ENCODE measurements at places on chromosomes 6 and 20. TPM values are rescaled to one million over a fixed set of nuclear protein-coding genes. Genes with fewer than 3 reads are reported as not detected.

ZC3H12D gene
- 6.0 TPM for total RNA-seq

BPIFB1 gene
- total RNA-seq: not detected

VSX1 gene
- total RNA-seq: not detected

GRCh38 chr20:8428988-8429387, 296.9 kb downstream of the PLCB1 start:
- H3K27ac ChIP-seq: no peak overlapping the region
- H3K4me3 ChIP-seq: no peak overlapping the region
- H3K27me3 ChIP-seq: peaks cover 2% of the 10 kb centered on the region
- peaks cover 9% of the 10 kb centered on the region for H3K4me1 ChIP-seq
- H3K36me3 ChIP-seq: no peaks in the 10 kb centered on the region

DNA sequence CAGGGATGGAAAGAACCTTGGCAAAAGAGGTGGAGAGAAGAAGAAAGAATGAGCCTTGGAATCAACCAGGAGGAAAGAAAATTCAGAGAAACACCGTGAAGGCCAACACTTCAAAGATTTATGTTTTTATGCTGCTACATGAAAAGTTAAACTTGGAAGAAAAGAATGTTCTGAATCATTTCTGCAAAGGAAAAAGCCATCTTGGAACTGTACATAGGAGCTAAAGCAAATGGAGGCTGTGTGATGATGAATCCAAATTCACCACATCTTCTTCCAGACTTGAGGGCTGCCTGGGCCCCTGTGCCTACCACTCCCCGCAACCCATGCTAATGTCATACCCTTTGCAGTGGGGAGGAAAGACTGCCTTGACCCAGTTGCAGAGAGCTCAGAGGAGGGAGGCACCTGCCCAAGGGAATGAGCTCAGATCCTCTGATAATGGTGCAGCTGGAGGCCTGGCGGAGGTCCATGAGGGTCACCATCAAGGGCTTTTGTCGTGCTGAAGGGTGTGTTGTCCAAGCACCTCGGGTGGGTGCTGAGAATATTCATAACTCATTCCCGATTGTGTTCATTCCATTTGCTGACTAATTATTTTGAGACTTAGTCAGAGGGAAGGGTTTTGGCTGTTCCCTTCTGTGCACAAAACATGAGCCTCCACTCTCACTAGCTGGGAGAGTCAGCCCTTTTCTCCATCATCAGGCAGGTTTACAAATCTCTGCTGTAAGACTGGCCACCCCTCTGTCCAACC, 245.8 kb upstream of the JAG1 start:
- H3K4me3 ChIP-seq: no peak overlapping the region
- H3K4me1 ChIP-seq: no peaks in the 10 kb centered on the region
- H3K27me3 ChIP-seq: no peaks in the 10 kb centered on the region
- no peaks in the 10 kb centered on the region for H3K36me3 ChIP-seq
- no peak for DNase-seq
- no peak overlapping the region for H3K27ac ChIP-seq

- H3K4me3 ChIP-seq: no peak overlapping the region
- no peak for DNase-seq
- H3K36me3 ChIP-seq: no peaks in the 10 kb centered on the region
- no peak overlapping the region for H3K27ac ChIP-seq
- no peaks in the 10 kb centered on the region for H3K27me3 ChIP-seq
Observed at GRCh38 chr6:78607189-78607588, 260.2 kb upstream of the IRAK1BP1 start.

GRCh38 chr6:51410453-51410852, 591.8 kb downstream of the TFAP2B start:
- no peaks in the 10 kb centered on the region for H3K4me1 ChIP-seq
- no peak for DNase-seq
- no peaks in the 10 kb centered on the region for H3K27me3 ChIP-seq
- H3K4me3 ChIP-seq: no peak overlapping the region

DNA sequence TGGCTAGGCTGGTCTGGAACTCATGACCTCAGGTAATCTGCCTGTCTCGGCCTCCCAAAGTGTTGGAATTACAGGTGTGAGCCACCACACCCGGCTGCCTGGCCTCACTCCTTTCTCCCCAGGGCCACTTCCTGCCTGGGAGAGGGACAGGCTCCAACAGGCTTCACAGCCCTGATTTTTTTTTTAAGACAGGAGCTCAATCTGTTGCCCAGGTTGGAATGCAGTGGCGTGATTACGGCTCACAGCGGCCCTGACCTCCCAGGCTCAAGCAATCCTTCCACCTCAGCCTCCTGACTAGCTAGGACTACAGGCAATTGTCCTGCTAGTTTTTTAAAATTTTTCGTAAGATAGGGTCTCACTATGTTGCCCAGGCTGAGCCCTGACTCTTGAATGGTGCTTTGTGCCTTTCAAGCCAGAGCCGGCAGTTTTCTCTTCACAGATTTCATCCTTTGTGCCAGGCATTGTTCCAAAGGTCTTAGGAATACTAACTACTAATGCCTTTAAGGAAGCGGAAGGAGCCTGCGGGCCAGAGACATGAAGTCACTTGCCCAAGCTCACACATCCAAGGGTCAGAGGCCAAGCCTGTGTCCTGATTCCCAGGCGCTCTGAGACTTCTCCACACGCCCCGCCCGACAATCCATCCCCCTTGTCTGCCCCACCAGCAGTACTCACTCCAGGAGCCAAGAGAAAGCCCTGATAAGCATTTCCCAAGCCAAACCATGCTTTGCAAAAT, 19.2 kb downstream of the CAPN11 start:
- no peaks in the 10 kb centered on the region for H3K36me3 ChIP-seq
- H3K4me3 ChIP-seq: no peak overlapping the region
- H3K4me1 ChIP-seq: peaks cover 22% of the 10 kb centered on the region
- no peak overlapping the region for H3K27ac ChIP-seq
- H3K27me3 ChIP-seq: peaks cover 11% of the 10 kb centered on the region
- DNase-seq: no peak

DNA sequence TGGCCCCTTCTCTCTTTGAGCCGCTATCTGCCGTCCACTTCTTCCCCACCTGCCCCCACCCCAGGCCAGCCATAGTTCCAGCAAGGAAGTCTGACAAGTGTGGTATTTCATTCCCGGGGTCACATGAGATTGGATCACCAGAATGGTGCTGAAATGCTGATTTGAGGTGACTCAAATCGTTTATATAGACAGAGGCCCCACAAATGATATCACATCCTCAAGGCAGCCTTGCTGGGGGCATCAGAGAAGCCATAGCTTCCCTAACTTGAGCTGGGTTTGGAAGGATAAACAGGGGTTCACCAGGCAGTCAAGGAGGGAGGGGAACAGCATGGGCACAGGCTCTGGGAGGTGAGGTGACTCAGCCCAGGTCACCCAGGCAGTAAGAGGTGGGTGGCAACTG, 9.9 kb downstream of the SDCBP2 start:
- no peak overlapping the region for H3K4me3 ChIP-seq
- no peaks in the 10 kb centered on the region for H3K36me3 ChIP-seq
- H3K27ac ChIP-seq: no peak overlapping the region
- no peak for DNase-seq
- peaks cover 6% of the 10 kb centered on the region for H3K27me3 ChIP-seq

DNA sequence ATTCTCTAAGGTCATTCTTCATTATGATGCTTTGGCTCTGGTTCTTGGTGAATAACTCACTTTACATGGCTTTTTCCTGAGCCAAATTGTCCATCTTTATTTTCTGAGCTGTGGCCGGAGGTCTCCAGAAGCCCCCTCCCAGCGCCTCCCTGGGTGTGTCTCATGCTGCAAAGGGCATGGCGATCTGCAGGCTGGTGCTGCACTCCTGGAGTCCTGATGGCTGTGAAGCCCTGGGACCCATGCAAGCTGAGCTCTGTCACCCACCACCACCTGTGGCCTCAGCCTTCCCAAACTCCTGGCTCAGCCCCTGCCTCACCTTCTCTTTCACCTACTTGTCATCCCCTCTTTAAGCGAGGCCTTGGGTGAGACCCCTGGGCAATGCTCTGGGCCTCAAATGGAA, 96.9 kb downstream of the CEBPB start:
- DNase-seq: no peak
- H3K4me1 ChIP-seq: peaks cover 35% of the 10 kb centered on the region
- H3K27ac ChIP-seq: no peak overlapping the region
- no peaks in the 10 kb centered on the region for H3K36me3 ChIP-seq
- H3K4me3 ChIP-seq: no peak overlapping the region

DNA sequence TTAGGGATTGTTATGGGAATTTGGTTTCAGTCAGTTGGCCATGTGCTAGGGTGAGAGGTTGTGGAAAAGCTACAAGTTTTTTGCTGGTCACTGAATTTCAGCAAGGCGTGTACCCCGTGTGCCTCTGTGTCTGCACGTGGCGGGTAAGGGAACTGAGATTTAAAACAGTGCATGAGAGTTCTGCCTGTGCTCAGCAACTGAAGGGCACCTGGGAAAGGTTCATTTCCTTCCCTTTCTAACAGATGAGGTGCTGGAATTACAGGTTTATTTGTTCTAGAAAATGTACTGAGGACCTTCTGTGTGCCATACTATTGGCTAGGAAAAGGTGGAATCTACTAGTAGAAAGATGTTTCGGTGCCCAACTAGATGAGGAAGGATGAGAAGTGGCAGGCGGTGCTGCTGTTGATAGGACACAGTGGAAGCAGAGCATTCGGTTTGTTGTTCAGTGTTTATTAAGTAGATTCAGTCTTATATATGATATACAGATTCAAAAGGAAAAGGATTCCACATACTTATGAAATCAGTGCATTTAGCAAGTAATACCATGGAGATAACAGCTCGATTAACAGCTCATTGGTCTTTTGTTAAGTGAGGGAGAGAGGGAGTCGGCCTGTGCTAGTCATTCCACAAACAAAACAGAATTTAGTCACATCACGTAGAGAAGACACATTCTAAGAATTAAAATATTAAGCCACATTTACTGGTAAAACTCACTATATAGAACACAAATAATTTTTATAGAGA, 84.7 kb downstream of the ASXL1 start:
- no peak overlapping the region for H3K27ac ChIP-seq
- no peak for DNase-seq
- H3K4me3 ChIP-seq: no peak overlapping the region
- H3K36me3 ChIP-seq: peaks cover 43% of the 10 kb centered on the region
